Stimulated activated CD4-positive, alpha-beta T cell treated with anti-CD3 and anti-CD28 coated beads, Interleukin-15, amount 100 ng/mL, for 1 hour (primary cell): ENCODE measurements at places on chromosomes 6 and 20.

- DNase-seq, result no peak
These were observed 35.3 kb downstream of the KCTD20 start for GRCh38 chr6:36478051-36478526.

GRCh38 chr6:45469663-45470062, 91.9 kb upstream of the SUPT3H start:
- DNase-seq, result no peak

DNA sequence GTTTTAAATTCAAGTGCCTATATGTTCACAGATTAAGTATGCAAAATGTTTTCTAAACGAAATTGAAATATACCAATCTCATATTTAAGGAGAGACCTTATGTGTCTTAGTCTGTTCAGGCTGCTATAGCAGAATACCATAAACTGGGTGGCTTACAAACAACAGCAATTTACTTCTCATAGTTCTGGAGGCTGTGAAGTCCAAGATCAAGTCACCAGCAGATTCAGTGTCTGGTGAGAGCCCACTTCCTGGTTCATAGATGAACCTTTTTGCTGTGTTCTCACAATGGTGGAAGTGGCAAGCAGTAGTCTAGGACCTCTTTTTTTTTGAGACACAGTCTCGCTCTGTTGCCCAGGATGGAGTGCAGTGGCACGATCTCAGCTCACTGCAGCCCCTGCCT, 3.5 kb upstream of the DSTN start:
- no peak for DNase-seq

- no peak for DNase-seq
These were observed 53.0 kb upstream of the NOP56 start for GRCh38 chr20:2599288-2600006.

DNA sequence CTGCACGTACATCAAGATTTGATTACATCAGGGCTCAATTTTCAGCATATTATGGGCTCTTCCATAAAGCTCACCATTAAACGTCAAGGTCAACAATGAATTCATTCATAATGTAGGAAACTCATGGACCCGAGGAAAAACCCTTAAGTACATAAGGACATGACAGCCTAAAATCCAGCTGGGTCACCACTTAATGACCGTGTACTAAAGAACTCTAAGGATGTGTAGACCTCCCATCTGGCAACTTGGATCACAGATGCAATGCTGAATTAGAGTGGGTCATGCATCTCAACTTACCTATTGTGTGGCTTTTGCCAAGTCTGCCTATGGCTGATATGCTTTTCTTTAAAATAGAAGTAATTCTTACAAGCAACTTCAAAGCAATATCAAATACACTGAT, 26.7 kb upstream of the DEFB112 start:
- DNase-seq, result no peak

GRCh38 chr20:58800134-58800871, 50.4 kb downstream of the GNAS-AS1 start:
- no peak for DNase-seq

DNA sequence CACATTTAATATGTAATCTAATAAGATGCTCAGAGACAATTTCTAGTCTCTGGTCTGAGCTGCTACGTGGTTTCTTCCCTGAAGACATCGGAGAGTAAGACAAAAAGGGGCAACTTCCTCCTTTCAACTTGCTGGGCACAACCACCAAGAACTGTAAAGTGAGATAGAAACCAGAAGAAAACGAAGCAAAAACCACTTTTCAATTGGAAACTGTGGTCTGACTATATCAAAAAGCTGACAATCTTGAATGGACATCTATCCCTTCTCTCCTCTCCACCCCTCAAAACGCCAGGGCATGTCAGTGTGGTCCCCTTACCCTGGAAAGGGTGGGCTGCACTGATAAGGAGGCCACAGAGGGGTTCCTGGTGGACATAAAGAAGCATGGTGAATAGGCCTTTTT, 269.1 kb downstream of the CD83 start:
- DNase-seq, result no peak

GRCh38 chr6:109441069-109441816, 719 bp downstream of the SMPD2 start:
- peak; percentile 30 for DNase-seq
